NCI-H2029 treated with DMSO at 0.1 percent for 48 hours (cell line): ENCODE measurements at places on chromosomes 3 and 15.

DNA sequence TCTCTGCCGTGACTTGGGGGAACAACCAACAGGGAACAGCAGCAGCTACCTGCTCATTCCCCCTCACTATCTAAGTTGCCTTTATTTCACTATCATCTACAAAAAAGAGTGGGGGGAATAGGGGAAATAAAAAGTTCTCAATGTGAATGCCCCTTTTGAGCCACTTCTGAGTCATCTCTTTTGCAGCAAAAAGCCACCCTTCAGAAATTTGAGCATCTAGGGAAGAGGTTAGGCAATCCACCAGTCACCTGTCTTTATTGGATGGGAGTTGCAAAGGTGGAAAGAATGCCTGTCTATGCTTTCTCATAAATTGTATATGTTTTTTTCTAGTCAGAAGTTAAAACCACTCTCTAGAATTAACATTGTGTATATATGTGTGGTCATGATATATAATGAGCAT lies 41.1 kb downstream of the GPD1L start:
- no peak for DNase-seq

- no peak for DNase-seq
Measured at GRCh38 chr3:77835921-77836320, 796.0 kb downstream of the ROBO2 start.

GRCh38 chr3:66809595-66809958 lies 188.5 kb upstream of the KBTBD8 start:
- no peak for DNase-seq

DNA sequence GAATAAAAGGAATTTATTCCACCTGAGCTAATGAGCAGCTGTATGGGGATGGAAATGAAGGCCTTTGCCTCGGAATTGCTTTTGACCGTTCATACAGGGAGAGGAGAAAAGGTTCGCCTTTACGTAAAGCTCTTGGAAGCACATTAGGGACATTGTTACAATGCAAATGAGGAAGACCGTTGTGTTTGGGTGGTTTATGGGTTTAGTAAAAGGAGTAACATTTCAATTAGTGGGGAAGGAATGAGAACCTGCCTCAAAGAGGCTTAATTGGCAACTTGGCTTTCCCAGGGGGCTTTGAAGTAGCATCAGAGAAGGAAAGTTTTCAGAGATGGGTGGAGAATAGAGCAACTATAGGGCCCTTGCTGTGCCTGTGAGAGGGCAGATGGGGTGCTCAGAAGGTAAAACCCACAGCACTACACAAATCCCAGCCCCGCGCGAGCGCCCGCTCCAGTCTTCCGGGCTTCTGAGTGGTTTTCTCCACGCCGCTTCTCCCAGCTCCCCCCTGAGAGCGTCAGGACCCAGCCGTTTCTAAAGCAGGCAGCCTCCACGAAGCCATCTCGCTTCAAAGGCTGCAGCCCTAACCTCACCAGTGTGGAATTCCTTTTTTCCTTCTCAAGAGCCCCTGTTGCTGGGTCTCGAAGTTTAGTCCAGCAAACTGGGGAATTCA lies 192.0 kb upstream of the HES1 start:
- DNase-seq: no peak

DNA sequence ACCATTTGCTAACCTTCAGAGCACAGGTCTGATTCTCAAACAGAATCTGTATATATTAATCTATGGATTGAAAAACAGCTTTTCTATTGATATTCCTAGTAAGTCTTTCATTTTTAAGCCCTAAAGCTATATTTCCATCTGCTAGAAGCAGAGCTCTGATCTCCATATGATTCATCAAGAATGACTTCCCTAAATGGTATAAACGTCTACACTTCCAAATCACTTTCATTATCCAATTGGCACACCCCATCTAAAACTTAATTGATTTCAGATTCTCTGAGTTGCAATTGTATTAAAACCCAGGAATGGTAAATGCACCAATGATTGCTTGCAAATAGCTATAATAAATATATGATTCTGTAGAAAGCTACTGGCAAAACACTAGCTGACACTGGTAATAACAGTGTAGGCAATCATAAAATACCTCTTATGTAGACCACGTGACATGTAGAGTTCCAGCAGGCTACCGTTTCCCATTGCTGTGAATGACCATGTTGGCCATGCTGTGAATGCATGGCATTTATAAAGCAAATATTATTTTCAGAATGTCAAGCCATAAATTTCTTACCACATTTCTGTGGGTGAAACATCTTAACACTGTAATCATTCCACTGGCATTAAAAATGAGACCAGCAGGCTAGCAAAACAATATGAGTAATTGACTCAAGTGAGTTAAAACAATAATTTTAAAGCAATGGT lies 226.0 kb downstream of the ZMAT3 start:
- no peak for DNase-seq
